ENCODE measurements at places on chromosomes 13 and 19. TPM values are rescaled to one million over a fixed set of nuclear protein-coding genes. Genes with fewer than 3 reads are reported as not detected.

DNA sequence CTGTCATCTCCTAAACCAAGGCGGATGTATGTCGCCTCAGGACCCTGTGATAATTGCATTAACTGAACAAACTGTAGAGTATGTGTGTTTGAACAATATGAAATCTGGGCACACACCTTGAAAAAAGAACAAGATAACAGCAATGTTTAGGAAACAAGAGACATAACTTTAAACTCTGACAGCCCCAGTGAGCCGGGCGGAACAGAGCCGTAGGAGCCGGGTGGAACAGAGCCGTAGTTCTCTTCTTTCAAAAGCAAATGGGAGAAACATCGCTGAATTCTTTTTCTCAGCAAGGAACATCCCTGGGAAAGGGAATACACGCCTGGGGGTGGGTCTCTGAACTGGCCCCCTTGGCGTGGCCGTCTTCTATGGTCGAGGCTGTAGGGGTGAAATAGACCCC is 31.8 kb upstream of the ZNF675 start:
- no peak for DNase-seq

The ZNF296 gene
- 0.52 TPM for total RNA-seq

GRCh38 chr13:112984501-112984900 is 15.5 kb downstream of the MCF2L start:
- DNase-seq, result no peak

The IL27RA gene
- total RNA-seq, result 2.0 TPM

GRCh38 chr19:28349604-28350003 is 863.3 kb downstream of the UQCRFS1 start:
- no peak for DNase-seq

DNA sequence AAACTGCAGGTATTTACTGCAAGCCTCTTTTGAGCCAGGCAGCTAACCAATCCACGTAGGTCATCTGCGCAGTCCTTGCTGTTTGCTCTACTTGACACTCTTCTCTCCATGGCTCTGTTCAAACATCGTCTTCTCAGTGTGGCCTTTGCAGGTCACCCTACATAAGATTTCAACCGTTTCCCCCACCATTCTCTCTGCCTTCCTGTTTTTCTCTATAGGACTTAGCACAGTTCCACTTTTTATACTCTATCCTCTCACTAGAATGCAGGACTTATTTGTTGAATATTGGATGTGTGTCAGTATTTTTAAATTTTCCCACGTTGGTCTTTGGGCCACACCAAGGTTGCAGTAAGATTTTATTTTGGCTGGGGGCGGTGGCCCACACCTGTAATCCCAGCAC is 1.7 kb upstream of the FBXW9 start:
- DNase-seq, result no peak

- no peak for DNase-seq
Observed at GRCh38 chr19:30557212-30557611, 185.0 kb downstream of the ZNF536 start.

Measured in hepatocyte (in vitro differentiated cells).